NCI-H1436 (cell line): ENCODE measurements at places on chromosomes 12 and 14.
A peak's percentile ranks its signal among the peaks of the same experiment; 100 is the strongest.

GRCh38 chr12:56720731-56721151 is 4.4 kb downstream of the NACA start:
- DNase-seq, result no peak

GRCh38 chr14:65438266-65438933 is 25.9 kb downstream of the FUT8 start:
- DNase-seq, result no peak

DNA sequence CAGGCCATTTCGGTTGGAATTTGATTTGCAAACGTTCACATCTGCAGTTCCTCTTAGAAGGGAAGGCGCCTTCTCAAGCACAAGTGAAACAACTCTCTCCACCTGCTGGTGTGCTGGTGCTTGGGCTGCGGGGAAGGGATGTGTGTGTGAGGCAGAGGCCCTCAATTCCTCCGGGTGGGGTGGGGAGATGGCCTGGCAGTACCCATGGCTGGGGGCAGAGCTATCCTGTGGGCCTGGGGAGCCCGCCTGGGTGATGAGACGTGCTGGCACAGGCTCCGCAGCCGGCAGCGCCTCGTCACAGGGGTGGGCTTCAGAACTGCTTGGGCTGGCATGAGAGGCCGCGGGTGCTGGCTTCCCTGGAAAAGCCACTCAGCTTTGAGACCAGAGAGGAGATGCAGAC is 28.9 kb upstream of the TDRD9 start:
- no peak for DNase-seq

DNA sequence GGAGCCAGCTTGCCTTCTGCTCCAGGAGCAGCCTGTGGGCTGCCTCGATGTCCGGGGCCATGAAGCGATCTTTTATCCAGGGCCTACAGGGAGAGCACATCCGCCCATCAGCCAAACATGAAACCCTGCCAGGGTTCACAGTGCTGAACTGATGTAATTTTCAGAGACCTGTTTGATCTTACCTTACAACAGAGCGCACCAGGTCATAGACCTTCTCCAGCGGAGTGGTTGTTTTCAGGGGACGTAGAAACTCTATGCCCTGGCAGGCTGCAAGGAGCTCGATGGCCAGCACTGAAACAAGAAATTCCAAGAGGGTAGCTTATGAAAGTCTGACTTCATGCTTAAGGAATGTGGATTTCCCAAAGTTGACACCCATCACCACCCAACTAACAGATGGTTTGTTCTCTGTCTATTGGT is 19.7 kb downstream of the HAL start:
- DNase-seq, result no peak

DNA sequence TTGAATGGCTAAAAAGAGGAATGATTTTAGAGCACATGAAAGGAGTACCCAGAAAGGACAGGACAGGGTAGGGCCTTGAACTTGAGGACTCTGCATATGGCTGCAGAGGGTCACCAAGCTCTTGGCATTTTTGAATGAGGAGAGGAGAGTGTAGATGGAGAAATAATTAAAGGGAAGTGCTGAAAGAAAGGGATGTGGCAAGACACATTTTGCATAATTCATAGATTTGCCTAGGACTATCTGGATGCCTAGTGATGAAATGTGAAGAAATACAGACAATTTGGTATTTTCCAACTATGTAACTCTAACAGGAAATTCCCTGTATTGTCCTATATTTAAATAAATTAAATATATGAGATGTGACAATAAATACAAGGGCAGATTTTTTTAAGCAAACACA is 27.5 kb upstream of the MDM1 start:
- no peak for DNase-seq

DNA sequence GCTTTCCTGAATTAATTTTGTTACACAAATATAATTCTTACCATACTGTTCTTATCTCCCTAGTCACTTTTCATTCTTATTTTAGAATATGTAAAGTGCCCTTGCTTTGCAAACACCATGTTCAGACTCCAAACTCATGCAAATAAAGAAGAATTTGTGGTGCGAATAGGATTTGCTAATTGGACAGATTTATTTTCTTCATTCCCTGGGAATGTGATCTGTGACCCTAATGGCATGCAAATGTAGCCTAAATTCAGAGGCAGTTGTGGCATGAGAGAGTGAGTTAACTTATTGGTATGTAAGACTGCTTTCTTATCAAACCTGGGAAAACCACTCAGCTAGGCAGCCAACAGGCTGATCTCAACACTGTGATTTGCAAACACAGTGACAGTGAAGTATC is 10.0 kb downstream of the CAPZA3 start:
- DNase-seq, result no peak

DNA sequence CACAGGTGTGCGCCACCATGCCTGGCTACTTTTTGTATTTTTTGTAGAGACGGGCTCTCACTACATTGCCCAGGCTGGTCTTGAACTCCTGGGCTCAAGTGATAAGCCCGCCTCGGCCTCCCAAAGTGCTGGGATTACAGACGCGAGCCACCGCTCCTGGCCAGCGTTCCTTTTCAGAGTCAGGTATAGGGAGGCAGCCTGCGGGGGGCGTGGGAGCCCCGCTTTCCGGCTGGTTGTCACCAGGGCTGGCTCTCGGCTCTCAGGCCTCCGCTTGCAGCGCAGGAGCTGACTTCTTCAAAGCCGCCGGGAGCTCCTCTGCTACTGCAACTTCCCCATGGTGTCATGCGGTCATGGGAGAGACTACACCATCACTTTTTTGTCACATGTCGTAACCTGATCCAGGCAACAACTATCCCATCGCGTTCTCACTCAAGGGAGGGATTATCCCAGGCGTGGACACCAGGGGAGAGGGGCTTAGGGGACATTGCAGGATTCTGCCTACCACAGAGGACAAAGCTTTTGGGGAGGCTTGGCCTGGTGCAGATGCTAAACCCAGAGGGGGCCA is 129.4 kb downstream of the SCARB1 start:
- peak; percentile 24 for DNase-seq

- DNase-seq, result no peak
Measured at GRCh38 chr14:92459950-92460421, 53.6 kb upstream of the RIN3 start.

GRCh38 chr12:114396153-114396868 is 9.6 kb downstream of the TBX5 start:
- no peak for DNase-seq

GRCh38 chr12:109270494-109270893 is 38.6 kb downstream of the FOXN4 start:
- DNase-seq, result no peak

GRCh38 chr12:124437617-124438436 is 129.6 kb downstream of the NCOR2 start:
- DNase-seq, result no peak

GRCh38 chr12:12505544-12506495 is 56.8 kb downstream of the DUSP16 start:
- no peak for DNase-seq

GRCh38 chr14:69955855-69956845 is 76.9 kb downstream of the SMOC1 start:
- no peak for DNase-seq

DNA sequence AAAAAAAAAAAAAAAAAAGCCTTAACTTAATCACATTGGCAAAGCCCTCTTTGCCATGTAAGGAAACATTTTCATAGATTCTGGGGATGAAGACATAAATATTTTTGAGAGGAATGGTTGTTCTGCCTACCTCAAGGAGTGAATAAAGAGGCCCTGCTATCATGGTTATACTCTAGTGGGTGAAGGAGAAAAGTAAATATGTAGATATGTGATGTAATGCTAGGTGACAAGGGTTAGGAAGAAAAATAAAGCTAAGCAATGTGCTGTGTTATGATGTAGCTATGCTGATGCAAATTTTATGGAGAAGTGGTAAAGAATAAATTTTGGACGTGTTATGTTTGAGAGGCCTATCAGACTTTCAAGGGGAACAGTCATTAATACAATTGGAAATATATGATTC is 80.1 kb upstream of the DUSP6 start:
- no peak for DNase-seq

DNA sequence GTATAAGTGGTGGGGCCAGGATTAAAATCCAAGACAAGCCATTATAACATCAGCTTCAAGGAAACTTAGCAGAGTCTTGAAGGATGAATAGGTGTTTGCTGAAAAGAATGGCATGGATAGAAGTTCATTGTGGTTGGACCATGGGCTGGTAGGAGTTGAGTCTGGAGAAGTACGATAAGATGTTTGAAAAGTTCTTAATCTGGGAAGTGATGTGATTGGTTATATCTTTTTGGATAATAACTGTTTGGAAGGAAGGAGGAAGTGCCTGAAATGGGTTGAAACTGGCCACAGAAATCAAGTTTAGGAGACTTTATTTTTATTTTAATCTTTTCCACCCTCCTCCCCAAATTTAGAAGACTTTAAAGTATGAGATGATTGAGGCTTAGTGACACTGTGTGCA is 4.9 kb downstream of the DENR start:
- no peak for DNase-seq

- no peak for DNase-seq
Measured at GRCh38 chr14:84493779-84494178, 1036.2 kb upstream of the FLRT2 start.

- no peak for DNase-seq
Measured at GRCh38 chr12:49893753-49894750, 9.6 kb downstream of the FAIM2 start.
